ENCODE measurements at places on chromosomes 2 and 18.

DNA sequence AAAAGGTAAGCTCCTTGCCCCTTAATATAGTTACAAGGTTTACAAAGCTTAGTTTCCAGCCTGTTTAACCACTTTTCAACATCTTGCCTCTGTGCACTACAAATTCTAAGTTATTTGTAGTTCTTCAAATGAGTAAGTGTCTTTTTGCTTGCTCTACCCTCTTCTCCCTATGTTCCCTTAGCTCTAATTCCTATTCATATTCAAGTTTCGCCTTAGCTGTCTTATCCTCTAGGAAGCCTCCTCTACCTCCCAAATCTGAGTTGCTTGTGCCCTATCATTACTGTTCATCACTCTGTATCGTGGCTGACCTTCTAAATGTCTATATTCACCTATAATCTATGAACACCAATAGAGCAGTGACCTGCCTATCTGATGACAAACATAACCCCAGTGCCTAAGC is 25.3 kb downstream of the NRXN1 start:
- no peak for DNase-seq

DNA sequence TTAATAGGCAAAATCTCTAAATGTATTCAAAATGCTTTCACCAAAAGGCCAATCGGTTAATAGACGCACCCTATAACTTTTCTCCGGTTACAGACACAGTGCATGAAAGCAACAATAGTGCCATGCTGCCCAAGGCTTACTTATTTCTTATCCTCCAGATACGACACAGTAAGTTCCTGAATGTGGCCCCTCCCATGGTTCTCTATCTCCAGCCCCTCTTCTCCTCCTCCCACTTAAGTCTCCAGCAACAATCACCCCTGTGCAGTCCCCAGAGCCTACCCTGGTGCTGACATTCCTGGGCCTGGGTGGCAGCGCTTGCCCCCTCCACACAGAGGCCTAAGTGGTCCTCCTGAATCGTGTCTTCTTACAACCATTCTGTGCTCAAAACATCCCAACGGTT is 3.6 kb downstream of the KIDINS220 start:
- DNase-seq = no peak

DNA sequence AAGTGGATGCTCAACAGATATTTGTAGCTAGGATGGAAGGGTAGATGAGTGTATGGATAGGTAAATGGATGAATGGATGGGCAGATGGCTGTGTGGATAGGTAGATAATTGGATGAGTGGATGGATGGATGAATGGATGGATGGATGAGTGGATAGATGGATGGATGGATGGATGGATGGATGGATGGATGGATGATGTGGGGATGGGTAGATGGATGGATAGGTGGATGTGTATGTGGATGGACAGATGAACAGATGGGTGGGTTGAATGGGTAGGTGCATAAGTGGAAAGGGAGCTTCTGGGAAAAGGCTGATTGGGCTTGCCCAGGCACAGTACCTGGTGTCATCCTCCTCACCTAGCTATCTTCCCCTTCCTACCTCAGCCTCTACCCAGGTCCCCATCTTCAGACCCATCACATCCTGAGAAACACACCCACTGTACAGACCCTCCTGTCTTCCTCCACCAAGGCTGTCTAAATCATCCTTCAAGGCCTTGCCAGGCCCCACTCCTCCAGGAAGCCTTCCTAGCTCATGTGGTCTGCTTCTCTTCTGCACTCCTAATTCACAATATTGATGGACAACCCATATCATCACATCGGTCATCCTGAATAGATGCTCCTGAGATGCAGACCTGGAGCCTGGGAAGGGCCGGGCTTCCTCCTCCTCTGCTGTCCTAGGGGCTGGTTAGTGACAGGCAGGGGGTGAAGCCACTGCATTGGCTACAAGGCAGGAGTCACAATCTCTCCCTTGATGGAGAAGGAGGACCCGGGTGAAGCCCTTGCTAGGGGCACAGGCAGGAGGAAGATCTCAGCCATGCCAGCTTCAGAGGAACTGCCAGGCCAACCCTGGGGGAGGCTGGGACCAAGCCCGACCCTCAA is 49.4 kb downstream of the SMAD7 start:
- no peak for DNase-seq

DNA sequence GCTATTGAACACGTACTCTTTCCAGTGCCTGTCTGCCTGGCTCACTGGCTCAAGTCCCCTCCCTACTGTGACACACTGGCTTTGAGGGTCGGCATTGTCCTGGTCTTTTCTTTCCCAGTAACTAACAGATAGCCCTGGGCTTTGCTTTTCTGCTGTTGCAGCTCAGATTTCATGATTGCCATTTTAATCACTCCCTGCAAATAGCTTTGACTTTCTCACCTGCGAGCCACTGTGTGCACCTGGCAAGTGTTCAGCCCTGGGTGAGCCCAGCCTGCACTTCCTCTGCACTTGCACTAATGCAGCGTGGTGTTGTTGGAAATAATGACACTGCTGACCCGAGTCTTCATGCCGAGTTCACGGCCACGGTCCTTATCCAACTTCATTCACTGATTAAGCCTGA is 52.9 kb downstream of the DCDC2C start:
- peak; percentile 53 for DNase-seq

- no peak for DNase-seq
Measured at GRCh38 chr2:172995323-172996244, 80.1 kb upstream of the MAP3K20 start.

GRCh38 chr2:152497481-152498052 is 162.6 kb downstream of the FMNL2 start:
- DNase-seq = no peak
